RPMI7951 (cell line): ENCODE measurements at places on chromosomes 12 and 14. TPM values are rescaled to one million over a fixed set of nuclear protein-coding genes. Genes with fewer than 3 reads are reported as not detected.

DNA sequence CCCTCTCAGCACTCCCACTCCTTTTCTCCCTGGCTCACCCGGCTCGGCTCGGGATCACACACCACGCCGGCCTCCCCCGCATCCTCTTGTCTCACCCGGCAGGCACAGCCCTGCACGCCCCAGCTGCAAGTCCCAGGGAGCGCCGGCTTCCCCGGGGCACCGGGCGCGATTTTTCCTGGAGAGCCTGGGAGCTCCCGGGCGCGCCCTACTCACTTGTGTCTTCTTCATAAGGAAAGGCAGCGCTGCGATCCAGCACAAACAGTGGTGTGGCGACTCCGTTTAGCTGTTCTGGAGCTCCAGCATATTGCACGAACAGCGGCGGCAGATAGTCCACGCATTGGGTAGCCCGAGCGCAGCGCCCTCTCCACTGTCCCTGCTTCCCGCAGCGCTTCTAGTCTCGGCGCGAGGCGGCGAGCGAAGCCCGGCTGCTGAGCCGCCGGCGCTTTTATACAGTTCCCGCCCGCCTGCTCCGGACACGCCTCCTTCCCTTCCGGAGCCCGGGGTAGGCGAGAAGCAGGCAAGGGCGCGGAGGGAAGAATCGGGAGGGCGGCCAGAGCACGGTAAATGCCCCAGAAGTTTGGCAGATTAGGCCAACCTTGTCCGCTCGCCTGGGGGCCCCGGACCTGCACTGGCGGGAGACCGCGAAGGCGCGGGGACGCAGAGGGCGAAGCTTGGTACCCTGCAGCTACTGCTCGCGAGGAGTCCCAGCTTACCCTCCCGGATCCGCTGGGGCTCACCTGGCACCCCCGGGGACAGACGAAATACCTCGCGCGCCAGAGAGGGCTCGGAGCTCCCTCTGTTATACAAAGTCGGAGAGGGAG is at the start of gene KITLG:
Gene KITLG (minus strand): TSS at position 421 of the 821 bp plus-strand sequence. CDS start 193 bp downstream, at position 228.
- DNase-seq, result peak; percentile 71

- no peak for DNase-seq
Measured at GRCh38 chr12:117470804-117471203, 109.4 kb upstream of the NOS1 start.

- DNase-seq, result peak; percentile 21
Measured at GRCh38 chr14:103546652-103547454, 15.6 kb downstream of the BAG5 start.

- no peak for DNase-seq
Measured at GRCh38 chr14:51165415-51165814, 70.5 kb upstream of the TRIM9 start.

DNA sequence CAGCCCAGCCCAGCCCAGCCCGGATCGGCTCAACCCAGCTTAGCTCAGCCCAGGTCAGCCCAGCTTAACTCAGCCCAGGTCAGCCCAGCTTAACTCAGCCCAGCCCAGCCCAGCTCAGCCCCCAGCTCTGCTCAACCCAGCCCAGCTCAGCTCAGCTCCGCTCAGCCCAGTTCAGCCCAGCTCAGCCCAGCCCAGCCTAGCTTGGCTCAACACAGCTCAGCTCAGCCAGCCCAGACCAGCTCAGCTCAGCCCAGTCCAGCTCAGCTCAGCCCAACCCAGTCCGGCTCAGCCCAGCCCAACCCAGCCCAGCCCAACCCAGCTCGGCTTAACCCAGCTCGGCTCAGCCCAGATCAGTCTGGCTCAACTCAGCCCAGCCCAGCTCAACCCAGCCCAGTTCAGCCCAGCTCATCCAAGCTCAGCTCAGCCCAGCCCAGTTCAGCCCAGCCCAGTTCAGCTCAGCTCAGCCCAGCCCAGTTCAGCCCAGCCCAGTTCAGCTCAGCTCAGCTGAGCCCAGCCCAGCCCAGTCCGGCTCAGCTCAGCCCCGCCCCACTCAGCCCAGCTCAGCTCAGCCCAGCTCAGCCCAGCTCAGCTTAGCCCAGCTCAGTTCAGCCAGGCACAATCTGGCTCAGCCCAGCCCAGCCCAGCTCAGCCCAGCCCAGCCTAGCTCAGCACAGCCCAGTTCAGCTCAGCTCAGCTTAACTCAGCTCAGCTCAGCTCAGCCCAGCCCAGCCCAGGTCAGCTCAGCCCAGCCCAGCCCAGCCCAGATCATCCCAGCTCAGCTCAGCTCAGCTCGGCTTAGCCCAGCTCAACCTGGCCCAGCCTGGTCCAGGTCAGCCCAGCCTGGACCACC is 331.7 kb downstream of the TMEM121 start:
- no peak for DNase-seq

DNA sequence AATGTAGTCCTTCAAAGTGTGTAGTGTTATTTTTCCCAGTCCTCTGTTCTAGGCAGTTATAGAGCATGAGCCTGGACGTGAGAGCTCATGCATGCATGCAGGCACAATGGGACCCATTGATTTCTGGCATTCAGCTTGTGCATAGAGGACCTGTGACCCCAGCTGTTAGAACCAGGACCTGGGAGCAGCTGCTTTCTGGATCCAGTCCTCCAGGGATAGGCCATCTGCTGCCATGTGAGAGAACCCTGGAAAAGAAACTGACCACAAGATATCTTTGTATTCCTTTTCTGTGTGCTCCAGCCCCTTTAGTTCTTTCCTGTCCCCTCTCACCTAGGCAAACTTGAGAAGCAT is 76.9 kb downstream of the SUSD6 start:
- no peak for DNase-seq

DNA sequence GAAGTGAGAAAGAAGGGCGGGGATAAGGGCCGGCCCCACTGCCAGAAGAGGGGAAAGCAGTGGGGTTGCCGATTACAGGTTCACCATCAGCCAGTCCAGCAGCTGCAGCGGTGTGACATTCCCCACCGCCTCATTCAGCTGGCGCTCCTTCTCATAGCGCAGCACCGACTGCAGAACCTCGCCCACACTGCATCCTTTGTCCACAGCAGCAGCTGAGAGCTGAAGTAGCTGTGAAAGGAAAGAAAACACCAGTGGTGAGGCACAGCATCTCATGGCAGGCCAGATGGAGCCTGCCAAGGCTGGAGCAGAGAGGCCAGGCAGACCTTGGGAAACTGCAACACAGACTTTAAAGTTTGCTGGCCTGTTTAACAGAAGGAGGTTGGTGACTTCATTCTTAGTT is 33.2 kb downstream of the AKAP3 start:
- DNase-seq, result no peak

DNA sequence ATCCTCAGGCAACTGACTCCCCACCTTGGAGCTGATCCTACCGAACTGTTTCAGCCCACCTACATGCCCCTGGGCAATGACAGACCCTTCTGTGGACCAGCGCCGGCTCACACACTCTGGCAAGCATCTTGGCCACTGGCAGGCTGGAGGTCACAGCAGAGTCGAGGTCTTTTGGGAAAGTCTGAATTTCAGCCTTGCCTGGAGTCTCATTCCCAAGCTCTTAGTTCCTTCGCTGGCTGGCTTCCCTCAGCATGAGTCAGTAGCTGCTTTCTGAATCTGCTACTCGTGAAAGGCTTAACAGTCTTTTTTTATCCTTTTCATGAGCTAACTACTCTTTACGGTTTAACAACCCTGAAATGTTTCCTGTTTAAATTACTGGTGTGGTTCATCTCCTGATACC is 44.5 kb downstream of the ASCL4 start:
- peak; percentile 70 for DNase-seq

- no peak for DNase-seq
Measured at GRCh38 chr12:112488257-112488876, 69.6 kb downstream of the PTPN11 start.

DNA sequence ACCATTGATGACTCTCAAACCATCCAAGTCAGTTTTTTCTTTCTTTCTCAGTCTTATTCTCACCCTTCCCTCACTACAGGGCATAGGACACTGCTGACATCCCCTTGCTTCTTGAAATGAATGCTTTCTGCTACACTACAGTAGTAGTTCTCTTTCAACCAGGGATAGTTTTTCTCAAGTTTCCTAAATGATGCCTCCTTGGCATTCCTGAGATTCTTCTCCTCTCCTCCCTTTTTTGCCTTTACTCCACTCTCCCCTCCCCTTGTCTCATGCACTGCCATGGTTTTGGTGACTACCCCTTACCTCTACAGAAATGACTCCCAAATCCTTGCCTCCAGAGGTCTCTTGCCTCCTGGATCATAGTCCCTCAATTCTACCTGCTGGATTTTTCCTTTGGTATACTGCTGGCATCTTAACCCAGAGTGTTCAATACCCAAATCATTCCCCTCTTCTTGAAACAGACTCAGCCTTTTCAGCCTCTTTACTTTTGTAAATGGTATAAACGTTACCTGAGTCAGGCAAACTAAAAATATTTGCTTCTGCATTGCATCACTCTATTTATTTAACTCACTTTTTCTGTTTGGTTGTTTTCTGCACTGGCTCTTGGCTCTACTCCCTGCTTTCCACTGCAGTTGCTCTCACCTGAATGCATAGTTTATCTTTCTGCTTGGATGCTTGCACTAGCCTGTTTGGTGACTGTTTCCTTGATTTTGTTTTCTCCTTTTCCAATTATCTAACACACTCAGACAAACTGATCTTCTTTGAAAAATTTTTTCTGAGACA is 211.6 kb upstream of the IGF1 start:
- no peak for DNase-seq

GRCh38 chr14:105376521-105377440 is 21.6 kb upstream of the TEX22 start:
- no peak for DNase-seq

- no peak for DNase-seq
Measured at GRCh38 chr14:104891121-104891551, 26.1 kb downstream of the CEP170B start.

DNA sequence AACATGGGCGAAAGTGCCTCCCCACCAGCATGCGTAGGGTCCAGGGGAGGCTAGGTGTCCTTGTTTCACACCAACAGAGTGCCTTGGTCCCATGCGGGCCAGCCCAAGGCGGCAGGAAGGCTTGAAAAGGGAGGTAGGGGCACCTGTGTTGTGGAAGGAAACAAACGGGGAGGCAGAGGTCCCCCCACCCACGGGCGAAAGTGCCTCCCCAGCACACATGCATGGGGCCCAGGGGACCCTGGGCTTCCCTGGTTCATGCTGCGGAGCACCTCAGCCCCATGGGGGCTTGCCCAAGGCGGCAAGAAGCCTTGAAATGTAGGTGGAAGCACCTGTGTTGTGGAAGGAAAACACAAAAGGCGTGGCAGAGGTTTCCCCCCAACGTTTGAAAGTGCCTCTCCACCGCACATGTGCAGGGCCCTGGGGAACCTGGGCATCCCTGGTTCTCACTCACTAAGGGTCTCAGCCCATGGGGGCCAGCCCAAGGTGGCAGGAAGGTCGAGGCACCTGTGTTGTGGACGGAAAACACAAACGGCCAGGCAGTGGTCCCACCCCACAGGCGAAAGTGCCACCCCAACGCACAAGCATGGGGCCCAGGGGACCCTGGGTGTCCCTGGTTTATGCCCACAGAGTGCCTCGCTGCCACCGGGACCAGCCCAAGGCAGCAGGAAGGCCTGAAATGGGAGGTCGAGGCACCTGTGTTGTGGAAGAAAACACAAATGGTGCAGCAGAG is 374.7 kb downstream of the ALG10 start:
- DNase-seq, result no peak

GRCh38 chr14:75493592-75494087 is 28.6 kb upstream of the BATF start:
- DNase-seq, result no peak

- DNase-seq, result no peak
Measured at GRCh38 chr14:68285421-68286179, 466.0 kb downstream of the RAD51B start.

GRCh38 chr14:97697772-97698171 is 900.6 kb downstream of the VRK1 start:
- no peak for DNase-seq

GRCh38 chr14:31241450-31242114 is 34.0 kb upstream of the HECTD1 start:
- DNase-seq, result peak; percentile 3

GRCh38 chr12:75239987-75240386 is 30.3 kb upstream of the KCNC2 start:
- DNase-seq, result no peak

GRCh38 chr12:60391051-60391450 is 795.2 kb downstream of the SLC16A7 start:
- DNase-seq, result no peak

GRCh38 chr12:8742501-8742900 is 44.7 kb downstream of the RIMKLB start:
- peak; percentile 11 for DNase-seq

DNA sequence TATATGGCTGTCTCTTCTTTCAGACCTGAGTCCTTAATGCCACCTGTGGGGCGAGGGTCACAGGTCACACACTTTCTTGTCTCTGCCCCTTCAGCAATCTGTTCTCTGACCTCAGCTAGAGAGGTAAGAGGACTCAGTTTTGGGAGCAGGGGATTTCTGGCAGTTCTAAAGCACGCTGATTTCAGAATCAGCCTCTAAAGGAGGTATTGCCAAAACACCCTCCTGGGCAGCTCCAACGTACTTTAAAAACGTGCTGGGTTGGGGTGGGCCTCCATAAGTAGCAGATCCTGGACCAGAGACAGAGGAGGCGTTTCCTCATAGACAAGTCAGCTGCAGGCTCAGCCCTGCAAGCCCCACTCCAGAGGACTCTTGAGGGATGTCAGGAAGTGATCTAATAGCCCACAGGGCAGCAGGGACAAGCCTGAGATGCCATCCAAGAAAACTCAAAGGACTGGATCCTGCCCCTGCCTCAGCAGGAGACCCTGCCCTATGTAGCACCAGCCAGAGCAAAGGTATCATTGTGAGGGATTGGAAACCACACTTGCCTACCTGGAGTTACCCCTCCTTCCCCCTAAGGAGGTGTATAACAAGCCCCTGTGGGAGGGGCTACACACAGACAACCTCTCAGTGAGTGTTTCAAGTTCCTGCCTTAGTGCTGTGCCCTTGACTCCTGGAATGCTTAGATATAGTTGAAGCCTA is 8.5 kb downstream of the CTDSP2 start:
- DNase-seq, result peak; percentile 75

DNA sequence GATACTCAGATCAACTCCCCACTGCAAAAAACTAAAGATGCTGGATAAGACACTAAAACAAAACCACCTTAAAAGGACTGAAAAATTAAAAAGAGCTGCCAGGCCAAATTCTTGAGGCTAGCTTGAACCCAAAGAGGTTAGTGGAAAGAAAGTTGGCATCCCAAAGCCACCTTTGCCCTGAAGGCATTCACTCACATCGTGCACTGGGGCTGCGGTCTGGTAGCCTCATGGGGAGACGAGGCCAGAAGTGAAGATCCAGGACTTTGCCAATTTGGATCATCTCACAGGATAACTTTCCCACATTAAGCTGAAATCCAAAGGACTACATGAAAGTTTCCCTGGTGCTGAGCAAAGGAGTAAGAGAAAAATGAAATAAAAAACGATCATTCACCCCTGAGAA is 63.9 kb downstream of the EFCAB11 start:
- DNase-seq, result peak; percentile 77

The OASL gene
- 2.9 and 3.0 TPM in 2 replicates for total RNA-seq

The MIP gene
- total RNA-seq, result 0.24 and 0.29 TPM in 2 replicates

The TUBA1B gene
- 2,897 and 4,302 TPM in 2 replicates for total RNA-seq

The DHRS2 gene
- 7.1 and 8.7 TPM in 2 replicates for total RNA-seq

The TRPV4 gene
- total RNA-seq, result 0.68 and 0.96 TPM in 2 replicates

The SLC39A2 gene
- 0.12 TPM in 1 of 2 replicates, not detected in the other for total RNA-seq

The FRMD6 gene
- 98.9 and 127 TPM in 2 replicates for total RNA-seq

The EIF4B gene
- 321 and 337 TPM in 2 replicates for total RNA-seq

The SMCO2 gene
- total RNA-seq, result not detected in 2 replicates
